ENCODE measurements at places on chromosomes 11 and 22.

DNA sequence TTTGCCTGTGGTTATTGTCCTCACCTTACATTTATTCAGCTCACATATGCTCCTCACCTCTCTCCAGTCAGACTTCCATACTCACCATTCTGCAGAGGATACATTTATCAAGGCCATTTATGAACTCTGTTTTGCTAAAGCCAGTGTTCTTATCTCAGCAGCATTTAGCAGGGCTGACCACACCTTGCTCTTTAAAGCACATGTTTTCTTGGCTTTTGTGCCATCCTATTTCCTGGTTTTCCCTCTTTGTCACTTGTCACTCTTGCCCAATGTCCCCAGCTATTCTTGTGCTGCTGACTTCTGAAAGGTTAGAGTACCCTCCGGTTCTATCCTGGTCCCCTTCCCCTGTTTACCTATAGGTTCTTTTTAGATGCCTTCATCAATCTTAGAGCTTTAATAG, 446.6 kb downstream of the NELL1 start:
- no peak for DNase-seq

DNA sequence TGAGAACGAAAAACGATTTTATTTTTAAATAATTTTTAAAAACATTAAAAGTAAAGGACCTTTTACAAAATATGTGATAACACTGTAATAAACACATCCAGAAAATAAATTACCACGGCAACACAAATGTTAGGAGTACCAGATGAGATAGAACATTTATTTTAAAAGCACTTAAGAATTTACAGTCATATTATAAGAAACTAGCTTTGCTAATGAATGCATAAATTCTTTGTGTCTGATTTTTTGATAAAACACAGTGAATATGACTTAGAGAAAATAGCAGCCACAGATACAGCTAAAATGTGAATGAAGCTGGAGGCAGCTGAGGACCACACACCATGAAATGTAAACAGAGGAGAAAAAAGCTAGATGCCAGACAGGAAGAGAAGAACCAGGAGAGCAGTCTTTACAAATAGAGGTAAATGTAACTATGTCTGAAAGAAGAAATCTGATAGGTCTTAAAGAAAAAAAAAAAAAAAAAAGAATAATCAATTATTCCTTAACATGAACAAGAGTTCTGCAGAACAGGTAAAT, 14.6 kb downstream of the CCDC34 start:
- no peak for DNase-seq

- DNase-seq = peak; percentile 12
These were observed 25.9 kb downstream of the IGSF9B start for GRCh38 chr11:133930767-133931448.

DNA sequence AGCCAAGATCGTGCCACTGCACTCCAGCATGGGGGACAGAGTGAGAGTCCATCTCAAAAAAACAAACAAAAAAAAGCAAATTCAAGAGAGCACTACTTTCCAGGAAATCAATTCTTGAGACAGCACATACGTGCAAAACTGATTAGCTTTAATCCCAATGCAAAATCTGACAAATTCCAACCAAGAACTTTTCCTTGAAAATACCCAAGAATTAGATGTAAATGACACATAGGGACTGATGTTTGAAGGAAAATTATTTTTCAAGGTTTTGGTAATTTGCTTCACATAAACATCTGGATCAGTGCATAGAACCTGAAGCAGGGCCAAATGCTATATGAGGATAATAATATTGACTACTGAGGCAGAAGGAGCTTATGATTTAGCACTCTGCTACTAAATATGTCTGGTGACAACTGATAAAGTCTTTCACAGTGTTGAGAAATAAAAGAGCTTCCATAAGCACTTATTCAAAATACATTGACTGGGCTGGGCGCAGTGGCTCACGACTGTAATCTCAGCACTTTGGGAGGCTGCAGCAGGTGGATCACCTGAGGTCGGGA, 8.8 kb downstream of the MAJIN start:
- no peak for DNase-seq

DNA sequence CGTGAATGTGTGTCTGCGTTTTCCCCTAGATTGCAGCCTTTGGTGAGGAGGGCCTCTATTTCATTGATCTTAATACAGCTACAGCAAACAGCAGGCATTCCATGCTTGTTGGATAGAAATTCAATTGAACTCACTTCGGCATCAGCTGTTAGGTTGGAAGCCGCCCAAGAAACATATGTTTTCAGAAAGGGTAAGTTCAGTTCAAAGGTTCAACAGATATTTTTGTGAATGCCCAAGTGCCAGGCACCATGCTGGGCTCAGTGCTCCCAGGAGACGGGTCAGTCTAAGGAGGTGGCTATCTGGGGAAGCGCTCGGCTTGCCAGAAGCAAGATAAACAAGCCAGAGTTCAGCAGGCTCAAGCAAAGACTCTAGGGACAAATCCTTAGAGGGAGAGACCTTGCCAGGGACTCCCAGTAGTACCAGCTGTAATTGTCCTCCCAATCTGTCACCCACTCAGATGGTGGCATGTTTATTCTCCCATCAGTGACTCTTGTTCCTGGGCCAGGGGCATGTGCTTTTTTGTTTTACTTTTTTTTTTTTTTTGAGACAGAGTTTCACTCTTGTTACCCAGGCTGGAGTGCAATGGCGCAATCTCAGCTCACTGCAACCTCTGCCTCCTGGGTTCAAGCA, 64.5 kb upstream of the LARGE1 start:
- no peak for DNase-seq

DNA sequence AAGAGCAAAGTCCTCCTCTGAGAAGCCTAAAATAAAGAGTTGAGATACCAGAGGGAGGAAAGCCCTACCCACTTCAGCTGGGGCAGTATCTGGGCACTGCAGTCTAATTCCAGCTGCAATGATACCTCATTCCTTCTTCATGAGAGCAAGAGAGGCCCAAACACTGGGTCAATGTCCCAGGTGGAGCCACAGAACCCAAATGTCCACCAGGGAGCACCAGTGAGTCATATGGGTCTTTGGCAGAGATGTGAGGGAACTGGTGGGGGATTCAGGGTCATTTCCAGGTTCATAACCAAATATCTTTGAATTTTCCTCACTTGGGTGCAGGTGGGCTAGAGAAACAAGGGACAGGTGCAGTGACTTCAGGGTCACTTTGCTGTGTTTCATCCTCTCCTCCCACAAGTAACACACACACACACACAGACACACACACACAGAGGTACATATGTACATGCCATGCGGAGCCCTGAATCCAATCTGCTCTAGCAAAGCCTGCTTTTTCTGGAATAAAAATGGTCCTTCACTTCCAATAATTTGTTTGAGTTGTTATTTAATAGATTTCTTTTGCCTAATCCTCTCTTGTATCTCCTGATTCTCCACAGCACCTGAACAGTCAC, 585.4 kb downstream of the SOX6 start:
- peak; percentile 49 for DNase-seq

DNA sequence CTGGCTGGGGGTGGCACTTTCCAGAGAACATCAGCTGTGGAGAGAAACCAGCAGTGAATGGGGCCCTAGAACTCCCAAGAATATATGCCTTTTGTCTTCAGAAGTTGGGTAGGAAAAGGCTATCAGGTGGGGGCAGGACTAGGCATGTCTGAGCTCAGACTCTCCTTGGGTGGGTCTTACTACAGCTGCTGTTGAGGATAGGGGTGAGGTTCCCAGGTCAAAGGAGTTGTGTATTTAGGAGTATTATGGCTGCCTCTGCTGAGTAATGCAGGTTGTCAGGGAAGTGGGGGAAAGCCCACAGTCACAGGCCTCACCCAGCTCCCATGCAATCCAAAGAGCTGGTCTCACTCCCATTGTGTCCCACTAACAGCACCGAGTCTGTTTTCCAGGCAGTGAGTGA, 26.1 kb downstream of the SLC22A9 start:
- DNase-seq = no peak

- DNase-seq = no peak
These were observed 430.3 kb downstream of the SOX6 start for GRCh38 chr11:15926071-15926470.

DNA sequence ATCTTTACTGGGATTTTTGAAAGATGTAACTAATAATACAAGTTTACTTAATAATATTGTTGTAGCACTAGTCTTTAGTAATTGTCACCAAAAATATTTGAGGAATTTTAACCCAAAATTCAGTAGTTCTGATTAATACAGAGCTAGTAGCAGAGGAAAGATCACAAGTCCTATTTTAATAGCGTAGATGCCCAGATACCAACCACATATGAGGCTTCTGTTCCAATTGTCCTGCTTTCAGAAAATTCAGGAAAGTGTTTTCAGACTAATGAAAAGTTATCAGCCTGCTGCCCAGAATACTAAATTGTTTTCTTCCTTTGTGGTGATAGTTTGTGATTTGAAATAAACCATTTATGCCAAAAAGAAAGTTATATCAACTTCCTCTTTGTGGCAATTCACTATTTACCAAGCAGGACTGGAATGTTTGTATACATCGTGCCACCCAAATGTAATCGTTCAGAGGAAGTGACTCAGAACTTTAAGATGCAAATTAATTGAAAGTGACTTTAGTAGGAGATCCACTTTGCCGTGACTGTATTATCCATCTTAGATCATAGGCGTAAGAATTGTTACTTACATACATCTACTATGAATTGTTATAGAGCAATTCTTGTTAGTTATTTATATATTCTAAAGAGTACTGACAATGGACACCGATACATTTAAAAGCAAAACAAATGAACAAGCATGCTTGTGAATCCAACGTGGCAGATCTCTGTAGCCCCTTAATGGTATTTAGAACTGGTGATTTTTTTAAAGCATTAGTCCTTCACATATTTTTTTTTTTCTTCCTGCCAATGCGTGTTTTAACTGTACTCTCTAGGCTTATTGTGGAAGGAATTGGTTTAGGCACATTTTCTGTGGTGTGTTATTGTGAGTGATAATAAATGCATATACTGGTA, 231.0 kb downstream of the DDX10 start:
- DNase-seq = peak; percentile 73

- no peak for DNase-seq
These were observed 709.7 kb upstream of the LRRC4C start for GRCh38 chr11:42169191-42169590.

DNA sequence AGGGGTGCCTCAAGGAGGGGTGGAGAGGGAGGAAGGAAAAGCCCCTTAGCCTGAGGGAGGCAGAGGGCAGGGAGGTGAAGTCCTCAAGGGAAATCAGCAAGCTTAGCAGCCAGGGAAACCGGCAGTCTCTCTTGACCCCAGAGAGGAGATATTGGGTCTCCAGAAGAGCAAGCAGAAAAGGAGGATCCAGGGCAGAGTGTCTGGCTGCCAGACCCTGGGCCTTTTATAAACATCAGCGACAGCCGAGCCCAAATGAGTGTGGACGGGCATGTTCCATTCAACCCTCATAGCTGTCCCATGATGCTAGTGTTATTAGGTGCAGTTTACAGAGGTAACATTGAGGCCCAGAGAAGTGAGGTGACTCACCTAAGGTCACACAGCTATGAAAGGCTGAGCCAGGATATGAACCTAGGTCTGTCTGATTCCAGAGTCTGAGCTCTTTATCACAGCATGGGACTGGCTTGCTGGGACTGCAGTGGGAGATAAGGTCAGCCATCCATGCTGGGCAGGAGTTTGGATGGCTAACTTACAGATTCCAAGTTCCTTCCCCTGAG, 9.3 kb downstream of the PRDM11 start:
- DNase-seq = no peak

DNA sequence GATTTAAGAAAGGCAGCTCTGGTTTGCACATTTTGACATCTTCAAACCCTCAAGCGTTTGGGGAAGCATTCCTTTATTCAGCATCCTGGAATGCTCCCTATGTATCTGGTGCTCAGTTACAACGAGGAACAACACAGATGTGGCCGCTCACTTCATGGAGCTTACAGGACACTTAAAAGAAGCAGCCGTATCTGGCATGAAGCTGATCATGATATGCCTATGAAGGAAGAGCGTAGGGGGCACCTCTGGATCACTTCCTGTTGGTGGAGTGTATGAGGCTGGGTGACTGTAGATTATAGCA, 72.3 kb upstream of the TP53I11 start:
- DNase-seq = peak; percentile 43

- DNase-seq = peak; percentile 66
These were observed 7.0 kb downstream of the FADD start for GRCh38 chr11:70210051-70210501.

DNA sequence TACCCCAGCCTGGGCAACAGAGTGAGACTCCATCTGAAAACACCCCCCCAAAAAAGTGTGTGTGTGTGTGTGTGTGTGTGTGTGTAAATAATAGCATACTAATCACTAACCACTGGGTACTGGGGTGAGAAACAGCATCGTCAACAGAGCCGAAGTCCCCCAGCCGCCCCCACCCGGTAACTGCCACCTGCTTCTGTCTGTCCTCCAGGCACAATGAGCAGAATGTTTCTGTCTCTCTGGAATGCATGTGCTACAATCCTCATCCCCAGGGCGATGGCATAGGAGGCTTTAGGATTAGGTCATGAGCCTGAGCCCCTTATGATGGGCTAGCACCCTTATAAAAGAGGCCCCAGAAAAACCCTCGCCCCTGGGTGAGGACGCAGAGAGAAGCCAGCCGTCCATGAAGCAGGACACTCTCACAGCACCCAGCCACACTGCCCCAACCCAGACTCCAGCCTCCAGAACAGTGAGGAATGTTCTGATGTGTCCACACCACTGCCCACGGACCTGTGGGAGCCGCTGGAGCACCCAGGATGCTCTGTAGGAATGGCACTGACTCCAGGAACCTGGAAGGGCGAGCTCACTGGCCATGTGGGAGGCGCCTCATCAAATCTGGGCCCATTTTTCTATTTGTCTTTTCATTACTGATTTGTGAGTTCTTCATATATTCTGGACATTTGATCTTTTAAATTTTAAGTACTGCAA, 9.9 kb downstream of the TTLL8 start:
- DNase-seq = no peak

DNA sequence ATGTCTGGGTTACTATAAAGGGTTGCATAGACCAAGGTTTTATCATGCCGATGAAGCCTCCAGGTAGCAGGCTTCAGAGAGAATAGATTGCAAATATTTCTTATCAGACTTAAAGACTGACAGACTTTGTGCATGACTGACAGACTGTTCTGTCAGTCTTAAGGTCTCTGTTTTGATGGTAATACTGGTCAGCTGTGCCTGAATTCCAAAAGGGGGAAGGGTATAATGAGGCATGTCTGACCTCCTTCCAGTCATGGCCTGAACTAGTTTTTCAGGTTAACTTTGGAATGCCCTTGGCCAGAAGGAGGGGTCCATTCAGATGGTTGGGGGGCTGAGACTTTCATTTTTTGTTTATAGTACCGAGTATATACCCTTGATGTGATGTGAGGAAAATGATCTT, 4.7 kb upstream of the KCTD14 start:
- no peak for DNase-seq

GRCh38 chr11:6142936-6143335, 27.2 kb downstream of the OR52B2 start:
- no peak for DNase-seq

Data from EH (cell line).